ENCODE measurements at places on chromosomes 11 and 22.

- H3K4me3 ChIP-seq: no peak overlapping the region
- H3K27ac ChIP-seq: no peak overlapping the region
- H3K36me3 ChIP-seq: no peaks in the 10 kb centered on the region
- DNase-seq: no peak
Observed at GRCh38 chr11:84795698-84796097, 831.4 kb downstream of the DLG2 start.

GRCh38 chr11:86021377-86021776, 47.5 kb downstream of the PICALM start:
- no peak overlapping the region for H3K4me3 ChIP-seq
- DNase-seq: no peak
- H3K27me3 ChIP-seq: no peaks in the 10 kb centered on the region
- no peak overlapping the region for H3K27ac ChIP-seq
- peaks cover 18% of the 10 kb centered on the region for H3K4me1 ChIP-seq

DNA sequence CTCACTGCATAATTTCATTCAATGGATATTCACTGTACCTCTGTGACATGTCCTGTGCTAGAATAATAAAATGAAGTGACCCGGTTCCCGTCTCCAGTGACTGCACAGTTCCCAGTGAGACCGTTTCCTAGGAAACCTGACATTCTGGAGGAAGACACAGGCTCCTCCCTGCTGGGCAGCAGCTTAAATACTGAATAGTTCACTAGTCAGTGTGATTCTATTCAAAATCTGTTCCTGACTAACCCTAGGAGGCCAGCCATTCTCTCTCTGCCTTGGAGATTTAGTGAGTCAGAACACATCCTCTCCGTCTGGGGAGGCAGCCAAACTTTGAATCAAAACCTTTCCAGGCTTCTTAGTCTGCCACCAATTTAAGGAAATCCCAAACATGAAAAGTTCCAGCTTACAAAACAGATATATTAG, 11.3 kb downstream of the TRIM66 start:
- peak; percentile 78 for DNase-seq
- no peaks in the 10 kb centered on the region for H3K27me3 ChIP-seq
- H3K27ac ChIP-seq: peak overlapping the region; percentile 43
- H3K36me3 ChIP-seq: no peaks in the 10 kb centered on the region
- H3K4me1 ChIP-seq: peaks cover 20% of the 10 kb centered on the region

DNA sequence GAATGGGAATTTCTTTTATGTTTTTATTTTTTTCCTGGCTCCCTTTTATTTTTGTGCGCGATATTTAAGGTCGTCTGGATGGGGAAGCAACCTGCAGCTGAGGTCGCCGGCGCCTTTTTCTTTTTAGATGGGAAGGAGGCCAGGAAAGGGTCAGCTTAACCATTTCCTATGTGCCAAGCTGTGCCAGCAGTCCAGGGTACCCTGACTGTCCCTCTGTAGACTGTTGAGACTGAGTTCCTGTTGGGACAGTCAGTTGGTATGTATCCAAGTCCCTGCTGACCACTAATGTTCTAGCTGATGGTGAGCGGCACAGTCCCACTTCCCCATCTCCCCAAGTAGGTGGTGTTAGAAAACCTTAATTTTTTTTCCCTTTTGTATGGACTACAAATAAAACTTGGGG, 10.5 kb downstream of the RBM14 start:
- H3K4me1 ChIP-seq: peaks cover 47% of the 10 kb centered on the region
- no peak overlapping the region for H3K27ac ChIP-seq
- peaks cover 90% of the 10 kb centered on the region for H3K36me3 ChIP-seq
- H3K4me3 ChIP-seq: no peak overlapping the region
- H3K27me3 ChIP-seq: no peaks in the 10 kb centered on the region

- no peaks in the 10 kb centered on the region for H3K4me1 ChIP-seq
- H3K36me3 ChIP-seq: no peaks in the 10 kb centered on the region
- H3K27ac ChIP-seq: no peak overlapping the region
- DNase-seq: no peak
Observed at GRCh38 chr11:63931045-63931444, 7.8 kb upstream of the NAA40 start.

DNA sequence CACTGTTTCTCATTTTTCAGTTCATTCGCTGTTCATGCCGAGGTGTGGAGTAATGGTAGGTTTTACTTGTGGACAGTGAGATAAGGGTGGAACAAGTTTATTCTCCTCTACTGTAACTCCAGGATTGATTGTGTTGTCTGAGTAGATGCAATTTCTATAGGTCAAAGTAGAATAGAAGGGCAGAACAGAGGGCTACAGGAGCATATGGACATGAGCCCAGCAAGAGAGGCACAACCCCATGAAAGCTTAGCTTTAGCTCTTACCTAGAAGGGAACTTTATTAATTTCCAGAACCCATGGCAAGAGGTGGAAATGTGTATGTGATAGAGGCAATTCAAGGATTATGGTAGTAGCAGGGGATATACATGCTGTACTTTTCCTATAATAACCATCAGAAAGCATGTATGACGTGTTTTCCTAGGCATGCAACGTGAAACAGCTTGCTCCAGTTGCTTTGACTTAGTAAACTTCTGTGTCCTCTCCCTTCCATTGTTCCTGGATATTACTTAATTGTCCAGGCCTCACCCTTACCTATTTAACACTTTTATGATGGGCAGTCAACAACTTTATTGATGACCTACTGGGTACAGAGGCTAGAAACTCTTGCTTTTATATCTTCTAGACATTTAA, 13.8 kb upstream of the SLC37A2 start:
- H3K36me3 ChIP-seq: no peaks in the 10 kb centered on the region
- no peak for DNase-seq
- H3K27me3 ChIP-seq: no peaks in the 10 kb centered on the region
- no peak overlapping the region for H3K4me3 ChIP-seq

DNA sequence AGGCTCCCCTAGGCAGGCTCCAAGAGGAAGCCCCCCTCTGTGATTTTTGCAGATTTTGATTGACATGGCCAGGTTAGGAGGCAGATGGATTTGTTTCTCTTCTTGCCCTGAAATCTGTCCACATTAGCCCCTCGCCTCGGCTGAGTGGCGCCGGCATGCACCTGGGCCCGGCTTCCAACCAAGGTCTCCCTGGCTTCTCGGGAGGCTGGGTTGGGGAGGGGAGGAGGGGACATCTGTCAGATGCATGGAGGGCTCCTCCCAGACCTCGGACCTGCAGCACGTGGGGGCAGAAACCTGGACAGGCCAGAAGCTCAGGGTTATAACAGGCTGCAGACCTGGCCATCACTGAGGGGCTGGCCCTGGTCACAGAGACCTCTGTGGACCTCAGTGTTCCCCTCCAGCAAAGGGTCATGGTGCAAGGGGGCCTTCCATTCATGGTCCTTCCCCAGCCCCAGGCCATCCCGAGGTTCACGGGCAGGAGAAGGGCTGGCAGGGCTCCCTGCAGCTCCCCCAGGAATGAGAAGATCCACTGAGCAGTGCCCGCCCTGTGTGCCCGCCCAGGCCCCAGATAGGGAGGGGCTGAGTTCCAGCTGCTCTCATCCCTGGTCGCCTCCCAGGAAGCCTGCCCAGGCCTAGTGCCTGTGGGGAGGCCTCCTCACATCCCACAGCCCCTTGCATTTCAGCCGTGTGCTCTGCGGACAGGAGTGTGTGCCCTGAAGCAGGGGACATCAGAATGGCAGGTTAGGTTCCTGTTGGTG, 747.8 kb downstream of the BRD1 start:
- peaks cover 15% of the 10 kb centered on the region for H3K27me3 ChIP-seq
- H3K4me3 ChIP-seq: no peak overlapping the region
- no peaks in the 10 kb centered on the region for H3K4me1 ChIP-seq

All from heart left ventricle (tissue), 16 donors.